Osteocyte (in vitro differentiated cells): ENCODE measurements at places on chromosomes 3 and 15.
A peak's percentile ranks its signal among the peaks of the same experiment; 100 is the strongest.

- no peak for DNase-seq
- no peaks in the 10 kb centered on the region for H3K4me1 ChIP-seq
- H3K27ac ChIP-seq, result no peak overlapping the region
Observed at GRCh38 chr3:63644212-63644797, 8.2 kb upstream of the SNTN start.

GRCh38 chr15:87871258-87871681 lies 385.3 kb downstream of the NTRK3 start:
- no peaks in the 10 kb centered on the region for H3K36me3 ChIP-seq
- no peaks in the 10 kb centered on the region for H3K27me3 ChIP-seq
- DNase-seq, result no peak
- no peak overlapping the region for H3K27ac ChIP-seq
- no peak overlapping the region for H3K4me3 ChIP-seq

DNA sequence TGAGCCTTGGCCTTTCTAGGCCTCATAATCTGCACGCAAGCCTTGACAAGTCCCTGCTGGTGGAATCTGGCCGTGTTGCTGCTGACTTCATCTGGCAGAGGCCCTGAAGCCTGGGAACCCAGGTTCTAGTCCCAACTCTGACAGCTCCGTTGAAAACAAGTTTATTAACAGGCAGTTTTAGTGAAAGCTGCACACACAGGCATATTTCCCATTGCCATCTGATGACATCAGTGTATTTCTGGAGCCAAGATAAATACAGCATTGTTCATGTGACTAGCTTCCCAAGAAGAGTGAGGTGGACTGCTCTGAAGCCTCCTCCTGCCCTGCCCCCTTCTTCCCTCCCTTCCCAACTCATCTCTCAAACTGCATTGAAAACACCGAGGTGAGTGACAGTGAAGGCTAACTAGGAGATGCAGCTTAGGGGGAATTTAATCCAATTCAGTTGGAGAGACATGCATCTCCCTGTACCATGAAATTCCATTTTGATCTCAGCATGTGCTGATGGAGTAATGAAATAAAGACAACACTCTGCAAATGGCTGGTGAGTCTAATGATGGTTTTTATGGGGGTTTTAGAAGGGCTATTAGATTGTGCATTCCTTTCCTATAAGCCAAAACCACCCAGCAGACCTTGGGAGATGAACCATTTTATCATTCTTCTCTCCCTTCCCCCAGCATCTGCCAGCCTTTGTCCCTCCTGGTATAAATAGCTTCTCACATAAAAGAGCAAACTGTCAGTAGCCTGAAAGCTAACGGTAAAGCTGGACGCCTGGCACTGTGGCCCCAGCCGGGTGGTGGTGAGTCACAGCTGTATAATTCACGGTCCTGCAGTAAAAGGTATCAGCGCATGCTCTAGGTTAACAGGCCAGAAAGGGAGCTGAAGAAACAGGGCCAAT lies 38.0 kb downstream of the PRICKLE2 start:
- peak overlapping the region; percentile 93 for H3K27ac ChIP-seq
- peaks cover 70% of the 10 kb centered on the region for H3K4me1 ChIP-seq
- peak overlapping the region; percentile 26 for H3K4me3 ChIP-seq
- H3K27me3 ChIP-seq, result no peaks in the 10 kb centered on the region
- no peaks in the 10 kb centered on the region for H3K36me3 ChIP-seq

DNA sequence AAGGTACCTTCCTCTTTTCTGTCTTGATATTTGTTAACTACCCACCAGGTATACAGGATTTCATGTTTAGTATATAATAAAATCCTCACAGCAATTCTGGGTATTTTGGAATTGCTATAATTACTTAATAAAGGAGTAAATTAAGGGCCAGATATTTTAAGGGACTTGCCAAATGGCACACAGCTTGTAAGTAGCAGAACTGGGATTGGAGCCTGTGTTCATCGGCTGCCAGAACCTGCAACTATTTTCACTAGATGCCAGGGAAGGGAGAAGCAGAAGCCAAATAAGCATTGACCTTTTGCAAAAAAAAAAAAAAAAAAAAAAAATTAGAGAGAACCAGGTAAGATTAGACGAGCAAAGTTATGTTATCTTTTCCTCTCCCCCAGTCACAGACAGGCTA lies 683.3 kb upstream of the CADM2 start:
- H3K27ac ChIP-seq, result no peak overlapping the region
- H3K36me3 ChIP-seq, result no peaks in the 10 kb centered on the region
- no peak overlapping the region for H3K4me3 ChIP-seq
- DNase-seq, result no peak
- H3K4me1 ChIP-seq, result no peaks in the 10 kb centered on the region

GRCh38 chr3:9930804-9931418 lies 2.7 kb upstream of the CRELD1 start:
- no peak overlapping the region for H3K27ac ChIP-seq
- H3K27me3 ChIP-seq, result no peaks in the 10 kb centered on the region
- no peak overlapping the region for H3K4me3 ChIP-seq
- H3K36me3 ChIP-seq, result peaks cover 8% of the 10 kb centered on the region
- peaks cover 25% of the 10 kb centered on the region for H3K4me1 ChIP-seq

DNA sequence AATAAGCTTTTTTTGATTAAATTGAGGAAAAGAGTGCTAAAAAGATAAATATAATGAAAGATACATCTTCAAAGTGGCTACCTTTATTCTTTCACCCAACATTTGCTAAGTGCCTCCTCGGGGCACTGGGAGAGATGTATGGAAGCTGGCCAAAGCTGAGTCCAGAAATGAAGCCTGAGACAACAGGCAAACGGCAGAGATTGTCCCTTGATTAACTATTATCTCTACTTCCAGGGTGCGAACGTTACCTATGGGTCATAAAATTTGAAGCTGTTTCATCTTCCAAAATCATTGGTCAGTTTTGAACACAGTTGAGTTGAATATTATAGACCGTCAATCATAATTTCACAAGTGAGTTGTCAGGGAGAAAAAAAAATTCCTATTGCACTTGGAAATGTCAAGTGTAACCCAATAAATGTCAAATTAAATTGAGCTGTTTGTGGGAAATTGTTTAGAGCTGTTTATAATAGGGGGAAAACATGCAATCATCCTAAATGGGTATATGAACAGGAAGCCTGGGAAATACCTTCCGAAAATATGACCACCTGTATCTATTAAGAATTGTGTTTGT lies 73.9 kb downstream of the SUCLG2 start:
- DNase-seq, result no peak
- peaks cover 7% of the 10 kb centered on the region for H3K4me1 ChIP-seq
- H3K4me3 ChIP-seq, result no peak overlapping the region
- no peak overlapping the region for H3K27ac ChIP-seq
- H3K36me3 ChIP-seq, result peaks cover 2% of the 10 kb centered on the region
- no peaks in the 10 kb centered on the region for H3K27me3 ChIP-seq

- no peak overlapping the region for H3K4me3 ChIP-seq
- peaks cover 12% of the 10 kb centered on the region for H3K4me1 ChIP-seq
- no peak overlapping the region for H3K27ac ChIP-seq
- DNase-seq, result no peak
- H3K27me3 ChIP-seq, result no peaks in the 10 kb centered on the region
Observed at GRCh38 chr15:68124700-68125099, 70.6 kb downstream of the PIAS1 start.

DNA sequence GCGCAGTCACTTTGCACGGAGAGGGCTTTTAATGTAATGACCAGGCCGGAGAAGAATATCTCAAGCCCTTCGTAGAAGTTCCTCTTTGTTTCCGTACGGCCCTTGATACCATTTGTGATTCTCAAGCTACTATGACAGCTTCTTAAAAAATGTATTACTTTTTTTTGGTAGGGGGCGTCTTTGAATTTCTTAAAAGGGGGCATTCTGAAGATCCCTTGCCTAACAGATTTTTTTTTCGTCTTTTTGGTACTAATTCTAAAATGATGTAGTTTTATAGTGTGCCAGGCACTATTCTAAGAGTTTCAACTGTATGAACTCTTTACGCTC lies 614.0 kb downstream of the MCTP2 start:
- H3K4me1 ChIP-seq, result peaks cover 6% of the 10 kb centered on the region
- H3K36me3 ChIP-seq, result no peaks in the 10 kb centered on the region
- H3K4me3 ChIP-seq, result peak overlapping the region; percentile 66
- no peak for DNase-seq

- no peak for DNase-seq
- H3K4me1 ChIP-seq, result peaks cover 5% of the 10 kb centered on the region
- no peak overlapping the region for H3K4me3 ChIP-seq
- H3K27ac ChIP-seq, result no peak overlapping the region
- H3K27me3 ChIP-seq, result peaks cover 37% of the 10 kb centered on the region
- no peaks in the 10 kb centered on the region for H3K36me3 ChIP-seq
Observed at GRCh38 chr15:57640930-57641682, 49.4 kb downstream of the MYZAP start.

- no peaks in the 10 kb centered on the region for H3K27me3 ChIP-seq
- H3K36me3 ChIP-seq, result no peaks in the 10 kb centered on the region
- DNase-seq, result no peak
- no peak overlapping the region for H3K27ac ChIP-seq
Observed at GRCh38 chr3:153829606-153830170, 291.5 kb upstream of the ARHGEF26 start.
